Thoracic aorta (tissue), 2 donors: ENCODE measurements at places on chromosomes 2 and 18.

GRCh38 chr18:74951165-74951760 lies 257.7 kb downstream of the PTGR3 start:
- DNase-seq = no peak

- DNase-seq = no peak
Measured at GRCh38 chr18:60246606-60247005, 126.0 kb downstream of the MC4R start.

- no peak for DNase-seq
Measured at GRCh38 chr2:38095079-38095995, 19.4 kb upstream of the CYP1B1 start.

- DNase-seq = no peak
Measured at GRCh38 chr2:96414161-96414710, 78.7 kb downstream of the NCAPH start.
